Effector memory CD4-positive, alpha-beta T cell (primary cell): ENCODE measurements at places on chromosomes 11 and 22.

DNA sequence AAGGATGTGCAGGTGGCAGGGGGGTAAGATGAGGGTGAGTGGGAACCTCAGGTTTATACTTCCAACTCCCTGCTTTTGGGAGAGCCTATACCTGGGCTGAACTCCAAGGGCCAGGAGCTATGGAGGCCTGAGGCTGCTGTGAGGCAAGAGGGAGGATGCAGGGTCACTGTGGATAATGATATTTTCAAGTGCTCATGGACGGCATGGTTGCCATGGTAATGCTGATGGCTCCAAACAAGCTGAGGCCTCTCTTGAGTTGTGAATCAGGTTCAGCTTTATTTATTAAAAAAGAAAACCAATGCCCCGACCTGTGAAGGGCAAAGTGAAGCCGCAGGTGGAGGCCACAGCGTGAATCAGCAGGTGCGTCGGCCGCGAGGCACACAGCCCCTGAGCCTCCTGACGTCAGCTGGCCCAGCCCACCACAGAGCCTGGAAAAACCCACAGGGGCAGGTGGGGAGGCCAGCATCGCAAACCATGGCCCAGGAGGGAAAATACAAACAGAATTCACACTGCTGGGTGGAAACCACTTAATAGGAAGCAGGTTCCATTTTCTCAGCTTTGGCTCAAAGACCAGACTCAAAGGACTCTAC lies 17.4 kb upstream of the CREB3L1 start:
- DNase-seq: no peak

GRCh38 chr22:35601743-35602615 lies 15.2 kb downstream of the MB start:
- no peak for DNase-seq

DNA sequence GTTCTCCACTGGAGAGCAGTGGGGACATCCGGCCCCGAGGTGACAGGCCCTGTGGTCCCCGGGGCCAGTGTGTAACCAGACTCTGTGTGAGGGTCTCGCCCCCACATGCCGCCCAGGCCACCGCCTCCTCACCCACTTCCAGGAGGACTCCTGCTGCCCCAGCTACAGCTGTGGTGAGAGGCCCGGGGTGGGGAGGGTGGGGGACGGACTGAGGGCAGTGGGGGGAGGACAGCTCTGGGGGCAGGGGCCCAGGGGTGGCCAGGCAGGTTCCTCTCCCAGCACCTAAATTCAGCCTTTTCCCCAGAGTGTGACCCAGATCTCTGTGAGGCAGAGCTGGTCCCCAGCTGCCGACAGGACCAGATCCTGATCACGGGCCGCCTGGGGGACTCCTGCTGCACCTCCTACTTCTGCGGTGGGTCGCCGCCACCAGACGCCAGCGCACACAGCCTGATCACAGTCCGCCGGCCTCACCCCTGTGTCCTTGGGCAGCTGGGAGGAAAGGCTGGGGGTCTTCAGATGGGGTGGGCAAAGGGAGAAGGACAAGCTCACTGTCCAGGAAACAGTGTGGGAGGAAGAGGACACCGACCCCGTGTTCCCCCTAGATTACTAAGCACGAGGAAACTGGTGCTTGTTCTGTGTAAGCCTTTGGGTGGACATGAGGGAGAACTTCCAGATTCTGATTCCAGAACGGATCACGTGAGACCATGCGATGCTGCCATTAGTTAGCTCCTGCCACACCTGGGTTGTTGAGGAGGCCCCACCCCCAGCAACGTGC lies 84.4 kb upstream of the MYOD1 start:
- DNase-seq: no peak

DNA sequence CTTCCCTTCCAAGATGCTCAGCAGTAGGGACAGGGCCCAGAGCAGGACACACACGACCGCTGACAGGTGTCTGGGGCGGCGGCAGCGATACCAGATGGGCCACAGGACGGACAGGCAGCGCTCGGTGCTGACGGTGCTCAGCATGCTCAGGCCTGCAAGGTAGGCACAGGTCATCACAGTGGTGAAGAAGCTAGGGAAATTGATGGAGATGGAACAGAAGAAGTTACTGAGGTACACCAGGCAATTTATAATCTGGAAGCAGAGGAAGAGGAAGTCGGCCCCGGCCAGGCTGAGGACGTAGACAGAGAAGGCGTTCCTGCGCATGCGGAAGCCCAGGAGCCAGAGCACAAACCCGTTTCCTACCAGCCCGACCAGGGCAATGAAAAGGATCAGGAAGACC lies 4.6 kb downstream of the MRGPRX2 start:
- no peak for DNase-seq

GRCh38 chr11:75421035-75421602 lies 11.9 kb downstream of the KLHL35 start:
- DNase-seq: no peak

DNA sequence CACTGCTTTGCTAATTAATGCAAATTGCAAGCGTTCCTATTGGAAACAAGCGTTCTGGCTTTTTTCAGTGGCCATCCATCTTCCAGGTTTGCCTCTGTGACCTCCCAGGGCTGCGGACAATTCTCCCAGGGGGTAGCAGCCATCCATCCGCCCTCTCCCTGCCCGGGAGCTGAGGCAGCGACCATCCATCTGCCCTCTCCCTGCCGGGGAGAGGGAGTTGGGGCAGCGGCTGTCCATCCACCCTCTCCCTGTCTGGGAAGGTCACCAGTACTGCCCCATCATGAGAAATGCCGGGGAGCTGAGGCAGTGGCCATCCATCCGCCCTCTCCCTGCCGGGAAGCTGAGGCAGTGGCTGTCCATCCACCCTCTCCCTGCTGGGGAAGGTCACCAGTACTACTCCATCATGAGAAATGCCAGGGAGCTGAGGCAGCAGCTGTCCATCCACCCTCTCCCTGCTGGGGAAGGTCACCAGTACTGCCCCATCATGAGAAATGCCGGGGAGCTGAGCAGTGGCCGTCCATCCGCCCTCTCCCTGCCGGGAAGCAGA lies 394.7 kb downstream of the BRD1 start:
- no peak for DNase-seq

DNA sequence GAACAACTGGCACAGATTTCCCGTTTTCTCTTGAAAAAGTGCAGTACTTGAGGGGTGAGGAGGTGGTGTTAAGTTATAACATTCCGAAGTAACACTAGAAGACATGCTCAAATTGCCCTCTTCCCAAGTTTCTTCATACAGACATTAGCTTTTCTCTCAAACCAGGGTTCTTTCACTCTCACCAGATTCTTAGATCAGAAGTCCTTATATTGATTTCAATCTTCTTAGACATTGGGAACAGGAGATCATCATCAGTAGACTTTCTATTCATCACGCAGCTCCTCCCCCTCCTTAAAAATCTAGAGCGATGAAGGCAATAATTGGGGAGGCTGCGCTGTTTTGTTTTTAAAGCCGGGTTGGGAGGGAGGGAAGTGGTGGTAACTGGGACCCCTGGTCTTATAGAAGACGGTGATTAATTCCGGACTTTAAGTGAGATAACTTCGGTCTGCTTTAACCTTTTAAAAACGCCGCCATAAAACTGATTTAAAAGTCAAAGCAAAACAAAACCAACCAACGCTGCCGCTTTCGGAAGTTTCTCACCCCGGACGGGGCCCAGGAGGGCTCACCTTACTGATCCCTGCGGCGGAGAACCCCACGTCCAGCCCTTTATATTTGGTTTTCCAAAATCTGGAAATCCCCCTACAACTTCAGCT lies 665 bp downstream of the USP28 start:
- no peak for DNase-seq

GRCh38 chr11:10669258-10670033 lies 24.1 kb downstream of the IRAG1 start:
- DNase-seq: no peak

DNA sequence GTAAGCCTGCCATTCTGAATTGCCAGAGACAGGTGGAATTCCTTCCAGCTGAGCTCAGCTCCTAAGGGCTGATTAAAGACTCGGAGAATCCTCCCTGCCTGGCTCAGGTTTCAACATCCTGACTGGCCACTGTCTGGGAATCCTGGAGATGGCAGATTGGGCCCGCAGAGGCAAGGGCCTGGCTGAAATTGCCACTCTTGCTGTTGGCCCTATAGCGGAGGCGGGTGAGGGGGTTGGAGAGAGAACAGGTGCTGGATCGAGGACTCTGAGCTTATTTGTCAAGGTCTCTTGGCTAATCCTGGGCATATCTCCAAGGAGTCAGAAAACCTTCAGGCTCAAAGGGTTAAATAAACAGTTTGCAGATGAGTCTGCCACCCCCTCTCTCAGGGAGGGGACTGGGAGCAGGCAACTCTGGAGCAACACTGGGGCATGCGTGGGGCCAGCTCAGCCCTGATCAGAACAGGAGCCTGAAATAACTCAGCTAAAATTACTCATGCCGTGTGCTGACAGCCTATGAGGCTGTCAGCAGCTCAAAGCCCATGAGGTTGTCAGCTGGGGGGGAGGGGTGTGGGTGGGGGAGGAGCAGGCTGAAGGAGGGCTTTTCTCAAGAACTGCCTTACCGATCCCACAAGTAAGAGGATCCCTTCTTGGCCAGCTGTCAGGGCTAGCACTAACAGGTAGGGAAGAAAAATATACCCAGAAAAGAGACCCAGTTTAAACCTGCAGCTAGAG lies 14.7 kb upstream of the MFRP start:
- no peak for DNase-seq

GRCh38 chr11:71996946-71997345 lies 1.8 kb upstream of the IL18BP start:
- no peak for DNase-seq

DNA sequence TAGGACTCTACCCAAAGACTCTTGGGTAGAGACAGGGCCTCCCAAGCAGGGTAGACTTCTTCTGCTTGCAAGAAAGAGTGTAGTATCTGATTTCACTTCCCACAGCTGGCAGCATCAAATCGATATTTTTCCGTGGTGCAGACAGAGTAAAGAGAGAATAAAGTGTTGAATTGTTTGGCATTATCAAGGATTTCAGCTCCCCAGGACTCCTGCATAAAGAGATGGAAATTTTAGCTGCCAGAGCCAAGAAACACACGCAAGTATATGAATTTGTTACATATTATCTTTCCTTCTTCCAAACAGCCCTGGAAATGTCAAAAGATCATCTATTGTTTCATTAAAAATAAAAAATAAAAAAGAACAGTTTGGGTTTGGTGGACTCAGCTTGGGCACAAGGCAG lies 136.8 kb downstream of the PKNOX2 start:
- DNase-seq: no peak

GRCh38 chr11:12016246-12016645 lies 7.8 kb upstream of the DKK3 start:
- DNase-seq: no peak

DNA sequence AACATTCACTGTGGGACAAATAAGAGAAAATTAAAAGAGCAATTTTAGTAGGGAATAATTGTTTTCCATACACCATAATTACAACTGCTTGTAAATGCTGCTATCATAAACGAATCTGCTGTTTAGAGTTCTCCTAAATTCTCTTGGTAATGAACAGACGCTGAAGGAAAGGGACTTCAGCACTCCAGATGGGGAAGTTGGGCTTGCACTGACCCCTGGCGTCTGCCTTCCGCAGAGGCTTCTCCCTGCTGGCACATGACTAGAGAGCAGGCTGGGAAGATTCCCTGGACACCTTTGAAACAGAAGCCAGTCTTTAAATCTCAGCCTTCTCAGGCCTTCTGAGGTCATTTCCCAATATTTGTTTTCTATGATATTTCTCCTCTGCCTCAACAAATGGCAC lies 84.1 kb downstream of the NXPE2 start:
- no peak for DNase-seq

GRCh38 chr22:29470159-29470855 lies 9.7 kb upstream of the NEFH start:
- DNase-seq: peak; percentile 27

DNA sequence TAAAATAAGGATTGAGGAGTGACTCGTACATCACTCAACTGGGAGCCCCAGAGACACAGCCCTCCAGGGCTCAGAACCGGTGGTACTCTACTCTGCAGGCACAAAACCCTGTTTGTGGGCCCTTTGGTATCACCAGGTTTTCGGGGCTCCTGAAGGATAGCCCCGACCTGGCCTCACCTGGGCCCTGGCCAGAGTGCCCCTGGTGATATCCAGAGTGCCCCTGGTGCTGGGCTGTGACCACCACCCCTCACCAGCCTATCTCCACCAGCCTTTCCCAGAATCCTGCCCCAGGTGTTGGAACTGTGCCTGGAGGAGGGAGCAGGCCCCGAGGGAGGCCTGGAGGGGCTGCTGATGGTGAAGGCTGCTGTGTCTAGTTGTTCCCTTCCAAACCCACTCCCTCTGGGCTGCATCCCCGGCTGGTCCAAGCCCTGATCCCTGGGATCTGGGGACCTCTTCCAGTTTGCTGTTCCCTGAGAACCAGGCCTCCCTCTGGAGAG lies 2.2 kb upstream of the GGT5 start:
- DNase-seq: no peak

- no peak for DNase-seq
Measured at GRCh38 chr11:47411884-47412746, 3.7 kb downstream of the SLC39A13 start.

DNA sequence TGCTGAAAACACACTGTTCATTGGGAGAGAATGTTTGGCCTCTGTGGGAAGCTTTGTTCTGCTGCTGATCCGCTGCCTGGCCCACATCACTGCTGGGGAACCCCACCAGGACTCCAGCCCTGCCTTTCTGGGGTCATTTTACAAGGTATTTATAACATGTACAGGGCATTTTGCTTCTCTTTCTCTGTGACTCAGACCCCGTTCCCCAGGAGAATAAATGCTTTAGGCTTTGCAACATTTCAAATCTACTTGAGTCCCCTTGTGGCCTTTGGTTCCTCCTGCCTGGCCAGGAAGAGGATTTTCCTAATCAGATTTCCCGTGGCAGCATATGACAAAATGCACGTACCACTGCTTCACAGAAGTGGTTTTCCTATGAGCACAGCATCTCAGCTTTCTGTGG lies 43.0 kb downstream of the BTG4 start:
- no peak for DNase-seq

DNA sequence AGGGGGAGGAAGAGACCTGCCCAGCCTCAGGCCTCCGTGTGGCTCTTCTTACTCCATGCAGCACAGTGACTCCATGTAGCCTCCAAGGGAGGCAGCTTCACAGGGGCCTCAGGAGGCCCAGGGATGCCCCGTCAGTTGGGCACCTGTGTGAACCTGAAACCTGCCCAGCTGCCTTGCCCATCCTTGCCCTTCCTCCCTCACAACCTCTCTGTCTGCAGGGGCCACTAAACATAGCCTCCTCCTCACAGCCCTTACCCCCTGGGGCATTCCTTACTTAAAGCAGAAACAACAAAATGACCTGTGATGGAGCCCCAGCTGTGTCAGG lies 7.1 kb downstream of the LRRC32 start:
- no peak for DNase-seq

GRCh38 chr22:42613872-42614301 lies 796 bp downstream of the POLDIP3 start:
- no peak for DNase-seq

GRCh38 chr11:10414181-10414580 lies 40.9 kb upstream of the AMPD3 start:
- no peak for DNase-seq

- no peak for DNase-seq
Measured at GRCh38 chr11:79100093-79100910, 340.5 kb downstream of the TENM4 start.

- DNase-seq: no peak
Measured at GRCh38 chr22:40716116-40716515, 36.8 kb downstream of the MCHR1 start.

DNA sequence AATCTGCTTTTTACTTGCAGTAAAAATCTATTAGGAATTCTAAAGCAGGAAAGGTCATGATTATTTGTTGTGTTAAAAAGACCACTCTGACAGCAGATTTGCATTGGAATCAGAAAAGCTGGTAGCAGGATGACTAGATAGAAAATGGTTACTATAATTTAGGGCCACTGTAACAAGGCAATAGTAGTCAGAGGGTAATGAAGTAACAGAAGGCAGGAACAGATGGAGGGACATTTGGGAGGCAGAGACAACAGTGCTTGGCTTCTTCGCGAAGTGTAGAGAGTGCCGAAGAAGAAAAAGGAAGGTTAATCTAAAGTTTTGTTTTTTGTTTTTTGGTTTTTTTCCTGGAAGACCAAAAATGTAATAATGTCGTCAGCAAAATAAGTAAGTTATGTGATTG lies 129.8 kb upstream of the SLC5A12 start:
- DNase-seq: no peak
